ENCODE measurements at places on chromosomes 5 and 9.
A peak's percentile ranks its signal among the peaks of the same experiment; 100 is the strongest.

DNA sequence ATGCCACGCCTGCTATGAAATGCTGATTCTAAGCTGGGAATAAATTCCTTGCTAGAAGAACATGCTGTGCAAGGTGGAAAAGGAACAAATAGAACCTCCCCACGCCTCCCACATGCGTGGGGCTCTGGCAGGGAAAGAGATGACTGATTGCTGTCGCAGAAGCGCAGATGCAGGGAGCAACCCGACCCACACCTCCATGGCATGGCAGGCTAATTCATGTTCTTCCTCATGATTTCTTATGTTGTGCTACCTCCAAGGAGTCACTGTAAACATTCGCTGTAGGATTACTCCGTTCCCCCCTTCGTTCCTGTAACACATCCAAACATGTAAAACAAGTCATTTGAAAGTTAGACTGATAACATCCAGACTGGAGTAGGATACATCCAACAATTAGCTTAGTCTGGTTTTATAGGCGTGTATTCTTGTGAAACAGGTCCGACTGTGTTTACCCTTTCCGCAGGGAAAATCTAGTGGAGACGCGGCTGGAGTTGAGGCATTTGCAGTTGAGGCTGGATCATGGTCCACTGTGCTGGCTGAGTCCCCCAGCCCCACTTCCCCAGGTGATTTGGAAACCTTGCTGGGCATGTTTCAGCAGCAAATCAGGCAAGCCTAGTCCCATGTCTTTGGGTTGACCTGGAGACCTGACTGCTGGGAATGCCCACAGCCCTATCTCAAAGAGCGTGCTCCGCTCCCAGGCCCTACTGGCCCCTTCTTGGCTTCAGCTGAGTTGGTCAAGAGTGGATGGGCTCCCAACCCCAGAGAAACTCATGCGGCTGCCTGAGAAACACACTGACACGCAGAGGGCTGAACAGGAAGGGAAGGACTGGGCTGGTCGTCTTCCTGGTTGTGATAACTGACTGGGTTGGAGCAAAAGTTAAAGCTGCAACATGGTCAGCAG, 24.8 kb upstream of the ANKRD33B start:
- DNase-seq = no peak

DNA sequence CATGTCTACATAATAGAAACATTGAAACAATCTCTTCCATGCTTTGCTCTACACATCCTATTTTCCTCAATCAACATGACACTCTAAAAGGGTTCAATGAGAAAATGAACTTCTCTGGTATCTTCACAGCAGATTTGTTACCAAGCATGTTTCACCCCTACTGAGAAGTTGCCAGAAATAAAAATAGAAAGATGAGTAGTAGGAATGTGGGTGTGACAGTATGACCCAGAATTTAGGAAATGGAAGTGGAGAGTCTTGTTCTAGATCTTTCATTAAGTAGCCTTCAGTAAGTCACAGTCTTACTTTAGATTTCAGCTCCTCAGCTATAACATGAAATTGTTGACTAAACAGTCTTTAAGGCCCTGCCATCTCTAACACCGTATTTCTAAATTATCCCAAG, 581.8 kb downstream of the EFNA5 start:
- no peak for DNase-seq

- no peak for DNase-seq
These were observed 291.0 kb upstream of the SEMA6A start for GRCh38 chr5:116865651-116866050.

GRCh38 chr5:154176181-154176580, 14.4 kb upstream of the GALNT10 start:
- DNase-seq = peak; percentile 11

DNA sequence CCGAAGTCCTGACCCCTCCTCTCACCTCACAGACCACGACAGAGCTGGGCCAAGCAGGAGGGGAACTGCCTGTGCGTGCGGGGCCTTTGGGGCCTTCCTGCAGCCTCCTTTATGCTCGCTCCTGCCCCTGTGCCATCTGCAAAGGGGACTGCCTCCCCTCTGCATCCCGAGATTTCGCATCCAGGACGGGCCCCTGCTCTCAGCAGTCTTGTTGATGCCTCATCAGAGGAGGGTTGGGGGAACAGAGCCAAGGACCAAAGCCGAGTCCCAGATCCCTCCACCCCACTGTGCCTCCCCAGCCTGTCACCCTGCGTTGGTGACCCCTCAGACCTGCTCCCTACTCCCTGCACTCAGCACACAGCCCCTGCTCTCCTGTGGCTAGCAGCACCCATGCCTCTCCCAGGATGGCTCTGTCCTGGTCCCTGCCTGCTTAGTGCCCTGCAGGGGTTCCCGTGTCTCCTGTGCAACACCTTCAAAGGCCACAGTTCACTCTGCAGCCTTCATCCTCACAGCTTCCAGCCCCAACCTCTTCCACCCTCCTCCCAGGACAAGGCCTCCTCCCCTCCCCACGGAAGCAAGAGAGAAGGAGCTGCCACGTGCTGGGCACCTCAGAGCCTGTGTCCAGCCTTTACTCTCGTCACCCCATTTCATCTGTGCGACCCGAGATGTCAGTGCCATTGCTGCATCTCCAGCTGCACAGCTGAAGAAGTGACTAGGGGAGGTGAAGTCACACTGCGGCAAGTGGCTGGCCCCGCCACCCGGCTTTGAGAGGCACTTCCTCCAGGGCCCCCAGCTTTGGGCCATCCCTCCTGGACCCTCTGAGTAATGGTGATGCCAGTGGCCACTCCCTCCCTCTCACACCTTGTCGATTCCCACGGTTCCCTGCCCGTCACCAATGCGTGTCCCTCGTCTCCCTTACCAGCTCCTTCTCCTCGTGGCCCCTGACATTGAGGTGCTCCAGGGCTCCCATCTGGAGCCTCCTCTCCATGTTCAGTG, 62.6 kb upstream of the LRRTM2 start:
- no peak for DNase-seq

- no peak for DNase-seq
These were observed 405.1 kb upstream of the KLF4 start for GRCh38 chr9:107894572-107895261.

GRCh38 chr5:168123631-168124528, 167.6 kb upstream of the WWC1 start:
- DNase-seq = no peak

GRCh38 chr9:136722969-136723356, 10.6 kb downstream of the DIPK1B start:
- no peak for DNase-seq

DNA sequence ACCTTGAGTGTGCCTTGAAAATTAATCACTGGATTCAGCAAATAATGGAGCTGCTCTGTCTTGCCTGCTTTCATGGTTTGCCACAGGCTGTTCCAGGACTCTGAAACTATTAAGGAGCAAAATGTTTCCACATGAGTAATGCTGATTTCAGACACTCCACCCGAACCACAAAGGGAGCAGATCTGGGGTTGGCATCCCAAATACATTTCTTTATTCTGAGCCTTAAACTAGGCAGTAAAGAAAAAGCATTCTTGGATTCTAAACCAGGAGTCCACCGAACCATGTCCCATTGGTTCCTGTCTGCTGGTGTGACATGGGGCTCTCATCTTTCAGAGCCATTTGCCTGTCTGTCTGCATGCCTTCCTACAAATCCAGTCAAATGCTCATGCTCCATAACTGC, 10.1 kb upstream of the C1QTNF3 start:
- DNase-seq = no peak

DNA sequence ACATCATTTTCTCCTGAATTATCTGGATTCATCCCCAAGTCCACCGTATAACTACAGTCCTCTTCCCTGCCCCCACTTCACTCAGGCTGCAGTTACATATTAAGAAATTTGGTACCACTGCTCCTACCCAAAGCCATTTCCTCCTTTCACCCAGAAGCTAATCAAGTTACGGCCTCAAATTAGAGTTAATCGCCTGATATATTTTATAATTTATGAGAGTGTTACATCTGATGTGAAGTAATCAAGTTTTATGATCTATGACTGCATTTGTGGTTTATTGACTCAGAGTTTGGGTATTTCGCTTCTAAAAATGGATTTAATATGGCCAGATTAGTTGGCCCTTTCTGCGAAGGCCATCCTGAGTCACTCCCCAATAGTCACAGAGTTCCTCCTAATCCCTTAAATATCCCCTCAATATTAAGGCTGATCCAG, 223.6 kb upstream of the KIF2A start:
- no peak for DNase-seq

DNA sequence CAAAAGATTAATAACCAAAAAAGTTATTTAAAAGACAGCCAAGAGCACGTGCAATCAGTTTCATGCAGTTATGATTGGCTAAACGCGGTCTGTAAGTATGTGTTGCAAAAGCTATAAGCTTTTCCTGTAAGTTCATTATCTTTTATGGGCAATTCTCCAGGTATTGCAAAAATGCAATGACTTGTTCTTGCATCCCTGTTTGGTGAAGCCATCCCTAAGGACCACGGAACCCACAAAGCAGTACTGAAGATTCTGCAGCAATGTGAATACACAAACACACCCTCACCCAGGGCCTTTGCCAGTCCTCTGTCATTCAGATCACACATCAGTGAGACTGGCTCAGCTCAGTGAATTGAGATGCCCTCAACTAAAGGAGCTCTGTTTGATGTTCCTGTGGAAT, 11.4 kb downstream of the GCNT4 start:
- DNase-seq = no peak

- no peak for DNase-seq
These were observed 3.1 kb downstream of the FBLL1 start for GRCh38 chr5:168531987-168532864.

DNA sequence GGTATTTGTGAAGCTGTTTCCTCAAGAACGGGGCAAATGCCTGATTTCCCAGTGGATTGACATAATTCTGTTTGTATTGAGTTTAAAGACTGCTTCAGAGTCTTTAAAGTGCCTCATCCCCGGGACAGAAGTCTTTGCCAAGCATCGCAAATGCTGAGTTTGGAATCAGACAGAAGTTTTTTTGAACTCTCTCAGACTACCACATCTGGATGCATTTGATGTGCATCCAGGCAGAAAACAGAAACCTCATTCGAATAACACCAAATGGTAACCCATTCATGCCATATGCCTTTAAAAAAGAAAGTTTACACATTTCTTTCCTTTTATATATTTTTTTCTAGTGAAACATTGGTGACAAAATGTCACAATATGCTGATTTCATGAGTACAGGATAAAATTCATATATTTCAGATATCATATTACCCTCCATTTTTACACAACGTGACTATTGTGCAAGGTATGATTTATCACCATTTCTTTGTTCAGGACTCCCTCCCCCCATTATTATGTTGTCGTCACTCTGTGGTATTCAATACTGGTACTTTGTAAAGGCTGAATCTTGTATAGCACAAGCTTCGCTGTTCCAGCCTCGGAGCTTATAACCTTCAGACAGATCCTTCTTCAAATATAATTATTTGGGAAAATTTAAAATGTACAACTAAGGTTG, 91.1 kb downstream of the ZNF608 start:
- no peak for DNase-seq

DNA sequence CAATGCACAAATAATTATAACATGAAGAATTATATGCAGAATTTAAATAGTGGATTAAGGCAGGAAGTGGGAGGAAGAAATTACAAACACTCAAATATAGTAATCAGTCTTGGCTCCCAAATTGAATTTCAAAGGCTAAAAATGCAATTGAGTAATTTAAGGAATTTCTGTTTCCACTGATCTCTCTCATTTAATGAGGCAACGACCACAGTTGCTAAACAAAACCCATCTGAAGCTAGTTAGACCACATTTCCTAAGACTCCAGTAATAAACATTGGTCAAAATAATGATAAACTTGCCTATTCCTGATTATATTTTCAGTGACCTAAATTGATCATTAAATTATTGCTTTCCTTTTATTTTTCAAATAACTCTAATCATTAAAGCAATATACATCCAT, 174.3 kb upstream of the GRIN3A start:
- DNase-seq = no peak

DNA sequence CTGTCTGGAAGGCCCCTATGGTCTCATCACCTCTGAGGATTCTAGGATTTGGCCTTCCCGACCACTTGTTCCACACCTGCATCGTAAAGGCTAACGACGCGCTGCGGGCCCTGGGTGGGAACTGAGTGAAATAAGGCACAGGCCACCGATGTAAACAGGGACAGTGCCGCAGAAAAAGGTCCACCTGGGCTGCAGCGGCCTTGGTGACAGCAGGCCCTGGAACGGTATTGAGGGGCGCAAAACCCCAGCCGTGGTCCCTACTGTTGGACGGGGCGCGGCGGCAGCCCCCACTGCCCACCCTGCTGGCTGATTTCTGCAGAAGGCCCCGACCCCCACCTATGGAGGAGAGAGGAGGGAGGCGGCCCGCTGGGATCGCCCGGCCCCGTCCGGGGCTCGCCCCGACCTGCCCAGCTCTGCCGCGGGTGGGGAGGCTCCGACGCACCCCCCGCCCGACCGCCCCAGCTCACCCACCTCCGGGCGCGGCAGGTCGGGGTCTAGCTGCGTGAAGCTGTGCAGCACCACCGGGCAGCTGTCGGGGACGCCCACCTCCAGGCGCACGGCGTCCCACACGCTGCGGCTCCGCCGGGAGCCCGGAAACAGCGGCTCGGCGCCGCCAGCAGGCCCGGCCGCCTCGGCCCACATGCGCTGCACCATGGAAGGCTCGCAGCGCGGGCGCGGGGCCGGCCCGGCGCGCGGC, 391 bp downstream of the RALGDS start:
- no peak for DNase-seq

DNA sequence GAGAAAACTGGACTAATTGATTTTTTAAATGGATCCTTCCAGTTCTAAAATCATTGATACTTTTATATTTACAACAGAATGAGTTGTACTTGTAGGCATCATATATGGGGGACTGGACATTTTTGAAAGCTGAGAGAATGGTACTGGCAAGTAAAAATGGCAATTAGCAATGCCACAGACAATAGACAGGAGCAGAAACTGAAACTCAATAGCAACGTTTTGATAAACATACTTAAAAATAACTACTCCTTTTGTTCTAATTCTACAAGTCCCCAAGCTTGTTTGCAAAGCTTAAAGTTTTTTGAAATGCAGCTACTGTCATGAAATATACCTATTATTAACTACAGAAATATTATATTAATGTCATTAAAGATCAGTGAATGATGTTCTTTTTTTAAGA, 52.8 kb upstream of the FBXL7 start:
- no peak for DNase-seq

DNA sequence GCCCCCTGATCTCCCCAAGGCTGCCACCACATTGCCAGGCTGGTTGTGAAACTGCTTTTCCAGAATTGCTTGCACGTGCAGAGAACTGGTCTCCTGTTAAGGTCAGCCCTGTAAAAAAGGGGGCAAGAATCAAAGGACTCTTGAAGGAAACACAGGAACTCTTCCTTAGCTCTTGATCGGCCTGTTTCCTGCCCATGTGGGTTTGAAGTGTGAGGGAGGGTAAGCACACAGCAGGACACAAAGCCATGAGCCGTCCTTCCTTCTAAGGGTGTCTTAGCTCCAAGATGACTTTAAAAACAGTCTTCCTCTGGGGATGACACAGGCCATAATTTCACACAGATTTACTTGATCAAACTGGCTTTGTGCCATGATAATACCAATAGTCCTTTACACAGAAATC, 36.1 kb downstream of the TEK start:
- no peak for DNase-seq

DNA sequence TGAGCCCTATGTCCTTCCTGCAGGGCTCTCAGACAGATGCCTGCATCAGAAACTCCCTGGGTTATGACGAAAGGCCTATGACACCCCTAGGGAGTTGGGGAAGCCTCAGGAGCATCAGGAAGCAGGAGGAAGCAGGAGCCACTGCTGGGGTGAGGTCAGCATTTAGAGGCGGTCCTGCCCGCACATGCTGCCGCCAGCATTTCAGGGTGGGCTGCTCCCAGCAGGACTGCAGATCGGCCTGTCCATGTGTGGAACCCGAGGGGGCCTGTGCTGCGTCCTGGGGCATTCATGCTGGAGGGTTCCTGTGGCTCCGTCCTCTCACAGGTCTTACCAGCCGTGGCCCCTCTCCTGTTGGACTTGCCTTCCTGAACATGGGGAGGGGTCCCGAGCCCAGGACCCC, 6.9 kb downstream of the NKD2 start:
- DNase-seq = no peak
